ENCODE measurements at places on chromosomes 6 and 20. TPM values are rescaled to one million over a fixed set of nuclear protein-coding genes. Genes with fewer than 3 reads are reported as not detected.

The GINS1 gene
- total RNA-seq = 0.47 TPM

The ZNF165 gene
- 3.5 TPM for total RNA-seq

The JAG1 gene
- 28.8 TPM for total RNA-seq

The BMP2 gene
- total RNA-seq = 8.5 TPM

The MUC21 gene
- not detected for total RNA-seq

The L3MBTL3 gene
- 1.0 TPM for total RNA-seq

GRCh38 chr20:17423782-17424181, 107.4 kb downstream of the BFSP1 start:
- no peaks in the 10 kb centered on the region for H3K4me1 ChIP-seq
- H3K27ac ChIP-seq = no peak overlapping the region
- H3K36me3 ChIP-seq = no peaks in the 10 kb centered on the region

DNA sequence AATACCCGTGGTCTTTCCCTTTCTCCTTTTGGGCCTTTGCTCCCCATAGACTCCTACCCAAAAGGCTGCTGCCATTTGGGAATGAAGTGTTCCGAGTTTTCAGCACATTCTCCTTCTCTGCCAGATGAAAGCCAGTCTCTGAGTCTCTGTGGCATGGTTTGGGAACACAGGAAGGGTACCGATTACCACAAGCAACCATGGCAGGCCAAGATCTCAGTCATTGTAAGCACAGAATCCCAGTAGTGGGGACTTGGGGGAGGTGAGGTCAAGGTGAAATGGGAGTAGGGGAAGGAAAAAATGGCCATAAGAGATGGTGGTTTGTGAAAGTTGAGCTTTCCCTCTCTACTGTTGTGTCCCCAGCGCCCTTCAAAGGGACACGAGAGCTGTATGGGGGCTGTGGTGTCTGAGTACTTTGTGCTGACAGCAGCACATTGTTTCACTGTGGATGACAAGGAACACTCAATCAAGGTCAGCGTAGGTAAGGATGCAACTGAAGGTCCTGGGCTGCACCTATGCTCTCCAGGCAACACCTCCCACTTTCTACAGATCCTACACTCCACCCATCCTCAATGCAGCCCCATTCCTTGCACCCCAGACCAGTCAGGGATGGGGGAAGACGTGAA, 4.1 kb downstream of the CFB start:
- no peak for DNase-seq
- no peaks in the 10 kb centered on the region for H3K36me3 ChIP-seq
- H3K27ac ChIP-seq = no peak overlapping the region
- no peaks in the 10 kb centered on the region for H3K27me3 ChIP-seq
- H3K4me1 ChIP-seq = peaks cover 5% of the 10 kb centered on the region

- H3K27me3 ChIP-seq = no peaks in the 10 kb centered on the region
- no peaks in the 10 kb centered on the region for H3K36me3 ChIP-seq
- no peak overlapping the region for H3K27ac ChIP-seq
- H3K4me1 ChIP-seq = peaks cover 13% of the 10 kb centered on the region
- peak; percentile 69 for DNase-seq
- H3K4me3 ChIP-seq = no peak overlapping the region
Measured at GRCh38 chr6:6676910-6677441, 88.5 kb downstream of the LY86 start.

- H3K36me3 ChIP-seq = no peaks in the 10 kb centered on the region
- H3K27ac ChIP-seq = no peak overlapping the region
- peak; percentile 18 for DNase-seq
- H3K4me1 ChIP-seq = no peaks in the 10 kb centered on the region
Measured at GRCh38 chr20:24146231-24146634, 157.7 kb upstream of the GGTLC1 start.

- no peak overlapping the region for H3K4me3 ChIP-seq
- H3K27me3 ChIP-seq = no peaks in the 10 kb centered on the region
- H3K4me1 ChIP-seq = no peaks in the 10 kb centered on the region
- DNase-seq = no peak
- no peak overlapping the region for H3K27ac ChIP-seq
Measured at GRCh38 chr20:32872266-32872665, 13.5 kb downstream of the EFCAB8 start.
